AG09319 (cell line): ENCODE measurements at places on chromosomes 1 and 21.

- no peak for DNase-seq
Observed at GRCh38 chr1:111887385-111887784, 102.1 kb downstream of the KCND3 start.

- DNase-seq = no peak
Observed at GRCh38 chr21:26366781-26367180, 196.2 kb upstream of the APP start.

- no peak for DNase-seq
Observed at GRCh38 chr1:234716908-234717375, 107.0 kb upstream of the IRF2BP2 start.

DNA sequence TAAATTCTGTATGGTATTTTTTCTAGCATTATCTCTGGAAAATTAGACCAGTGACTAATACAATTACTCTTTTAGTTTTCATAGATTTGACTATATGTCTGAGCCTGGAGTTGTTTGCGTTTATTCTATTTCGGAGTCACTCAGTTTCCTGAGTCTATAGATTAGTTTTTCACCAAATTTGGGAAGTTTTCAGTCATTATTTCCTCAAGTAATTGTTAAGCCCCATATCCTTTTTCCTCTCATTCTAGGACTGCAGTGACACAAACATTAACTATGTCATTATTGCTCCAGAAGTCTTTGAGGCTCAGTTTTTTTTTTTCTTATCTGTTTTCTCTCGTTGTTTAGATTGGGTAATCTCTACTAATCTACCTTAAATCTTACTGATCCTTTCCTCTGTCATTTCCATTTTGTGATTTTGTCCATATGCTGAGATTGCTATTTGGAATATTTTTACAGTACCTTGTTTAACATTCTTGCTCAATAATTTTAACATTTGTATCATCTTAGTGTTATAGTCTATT is 886.2 kb downstream of the LTN1 start:
- no peak for DNase-seq

DNA sequence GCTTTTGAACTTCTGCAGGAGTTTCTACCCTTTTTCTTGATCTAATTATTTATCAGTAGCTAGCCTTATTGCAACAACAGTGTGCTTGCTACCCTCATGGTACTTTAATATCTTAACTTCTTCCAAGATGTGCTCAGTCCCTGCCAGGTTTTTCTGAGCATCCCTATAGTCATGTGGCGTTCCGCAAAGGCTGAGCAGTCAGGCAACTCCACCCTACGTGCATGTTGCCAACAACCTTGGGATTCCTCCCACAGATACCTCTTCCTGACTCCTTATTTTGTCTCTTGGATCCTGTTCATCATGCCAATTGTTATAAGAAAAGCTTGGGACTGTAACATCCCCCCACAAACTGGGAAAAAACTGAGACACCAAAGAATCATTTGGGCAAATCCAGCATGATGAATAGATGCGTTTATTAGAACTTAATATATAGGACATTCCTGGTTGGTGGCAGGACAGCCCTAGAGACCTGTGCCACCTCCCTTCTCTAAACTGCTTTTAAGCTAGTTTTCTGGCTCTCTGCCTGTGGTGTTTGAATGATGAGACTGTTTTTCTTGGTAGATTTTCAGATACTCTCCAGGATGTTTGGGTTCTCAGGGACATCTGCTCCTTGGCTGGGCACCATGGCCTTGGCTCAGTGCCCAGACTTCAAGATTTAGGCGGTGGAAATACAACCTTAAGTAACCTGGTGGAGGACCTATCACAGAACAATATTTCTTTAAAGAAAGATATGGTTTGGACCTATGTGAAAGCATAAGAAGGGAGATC is 27.1 kb upstream of the KCTD3 start:
- no peak for DNase-seq

DNA sequence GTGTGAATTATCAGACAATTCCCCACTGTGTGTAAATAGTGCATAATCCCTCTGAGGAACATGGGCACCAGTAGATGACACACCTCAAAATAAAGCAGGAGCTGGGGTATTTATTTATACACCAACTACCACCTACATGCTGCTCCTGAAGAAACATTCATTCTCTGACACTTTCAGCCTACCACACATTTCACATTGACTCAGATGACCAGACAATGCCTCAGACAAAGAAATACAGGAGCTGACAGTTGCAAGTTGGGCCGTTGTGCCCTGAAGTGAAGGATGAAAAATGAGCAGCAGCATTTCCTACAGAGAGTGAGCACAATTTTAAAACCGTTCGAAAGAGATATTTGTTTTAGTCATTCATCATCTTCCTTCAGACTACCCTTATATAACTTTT is 63.2 kb downstream of the RGS2 start:
- DNase-seq = no peak

GRCh38 chr1:181097242-181097641 is 8.7 kb downstream of the IER5 start:
- no peak for DNase-seq

DNA sequence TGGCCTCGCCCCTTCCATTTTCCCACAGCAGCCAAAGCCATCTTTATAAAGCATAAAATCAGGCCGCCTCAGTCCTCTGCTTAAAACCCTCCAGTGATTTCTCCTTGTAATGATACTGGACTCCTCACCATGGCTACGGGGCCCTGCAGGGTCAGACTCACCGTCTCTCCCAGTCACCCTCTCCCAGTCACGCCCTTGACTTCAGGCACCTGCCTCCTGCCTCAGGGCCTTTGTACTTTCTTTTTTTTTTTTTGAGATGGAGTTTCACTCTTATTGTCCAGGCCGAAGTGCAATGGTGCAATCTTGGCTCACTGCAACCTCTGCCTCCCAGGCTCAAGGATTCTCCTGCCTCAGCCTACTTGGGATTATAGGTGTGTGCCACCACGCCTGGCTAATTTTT is 47.8 kb downstream of the PIK3CD start:
- no peak for DNase-seq

- DNase-seq = no peak
Observed at GRCh38 chr1:96487971-96488370, 233.6 kb upstream of the PTBP2 start.
